Activated T-cell treated with anti-CD3 and anti-CD28 coated beads for 4 hours (primary cell): ENCODE measurements at places on chromosomes 6 and 20.
A peak's percentile ranks its signal among the peaks of the same experiment; 100 is the strongest.

DNA sequence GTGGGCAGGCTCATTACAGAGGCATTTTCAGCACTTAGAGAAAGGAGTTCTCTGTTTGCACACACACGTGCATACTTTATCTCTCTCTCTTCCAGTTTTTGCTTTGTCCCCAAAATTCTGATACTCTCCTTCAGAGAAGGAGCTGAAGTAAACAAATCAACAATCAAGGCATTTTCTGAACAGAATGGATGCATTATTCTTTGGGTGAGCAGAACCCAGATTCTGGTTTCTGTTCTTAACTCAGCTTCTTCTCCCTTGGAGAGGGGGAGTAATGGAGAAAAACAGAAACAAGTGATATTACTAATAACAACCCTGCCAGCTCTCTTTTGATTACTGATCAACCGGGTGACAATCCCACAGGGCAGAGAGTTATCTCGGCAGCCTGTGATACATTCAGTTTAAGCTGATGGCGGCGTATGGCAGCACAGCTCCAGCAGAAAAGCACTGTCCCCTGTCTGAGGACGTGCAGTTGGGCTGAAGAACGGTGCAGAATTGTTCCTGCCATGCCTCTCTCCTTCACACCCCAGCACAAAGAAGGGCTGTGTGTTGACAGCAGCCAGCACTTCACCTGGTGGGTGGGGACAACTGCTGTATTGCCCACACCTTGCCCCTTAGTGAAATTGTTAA, 47.3 kb upstream of the SASH1 start:
- DNase-seq, result no peak

DNA sequence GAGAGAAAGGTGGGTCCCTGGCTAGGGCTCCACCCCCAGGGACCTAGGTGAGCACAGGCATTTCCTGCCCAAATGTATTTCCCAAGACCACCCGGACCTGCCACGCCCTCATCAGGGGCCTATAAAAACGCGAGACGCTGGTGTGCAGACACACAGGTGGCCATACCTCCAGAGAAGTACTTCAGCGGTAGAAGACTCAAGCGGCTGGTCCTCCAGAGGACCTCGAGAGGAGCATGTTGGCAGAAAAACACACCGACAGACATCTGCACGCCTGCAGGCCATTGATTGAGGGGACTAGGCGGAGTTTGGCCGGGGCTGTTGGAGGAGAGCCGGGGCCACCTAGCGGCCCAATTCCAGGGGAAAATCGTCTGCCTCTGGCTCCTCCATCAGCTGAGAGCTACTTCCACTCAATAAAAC, 695.8 kb upstream of the MMS22L start:
- DNase-seq, result no peak

- no peak for DNase-seq
These were observed 6.7 kb downstream of the TGM3 start for GRCh38 chr20:2302384-2303060.

- no peak for DNase-seq
These were observed 11.2 kb downstream of the PPP1R14C start for GRCh38 chr6:150153905-150154492.

- DNase-seq, result no peak
These were observed 20.5 kb downstream of the PCK1 start for GRCh38 chr20:57581202-57582028.

- peak; percentile 27 for DNase-seq
These were observed 47.5 kb downstream of the DSTN start for GRCh38 chr20:17617212-17617867.

DNA sequence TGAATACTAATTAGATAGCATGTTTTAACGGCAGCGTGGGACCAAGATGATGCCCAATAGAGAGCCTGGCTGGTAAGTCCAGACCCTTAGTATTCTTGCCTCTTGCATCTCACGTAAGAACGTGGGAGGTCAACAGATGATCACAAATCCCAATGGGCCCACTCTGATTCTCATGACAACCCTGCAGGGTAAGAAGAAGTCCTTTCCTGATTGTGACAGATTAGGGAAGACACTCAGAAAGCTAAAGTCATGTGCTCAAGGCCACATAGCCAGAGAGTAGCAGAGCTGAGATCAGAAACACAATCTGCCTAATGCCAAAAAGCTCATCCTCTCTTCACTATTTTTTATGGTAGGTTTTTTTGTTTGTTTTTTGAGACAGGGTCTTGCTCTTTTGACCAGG, 103.8 kb downstream of the RALGAPA2 start:
- no peak for DNase-seq

GRCh38 chr6:90000864-90001731, 106.8 kb downstream of the GJA10 start:
- peak; percentile 23 for DNase-seq

DNA sequence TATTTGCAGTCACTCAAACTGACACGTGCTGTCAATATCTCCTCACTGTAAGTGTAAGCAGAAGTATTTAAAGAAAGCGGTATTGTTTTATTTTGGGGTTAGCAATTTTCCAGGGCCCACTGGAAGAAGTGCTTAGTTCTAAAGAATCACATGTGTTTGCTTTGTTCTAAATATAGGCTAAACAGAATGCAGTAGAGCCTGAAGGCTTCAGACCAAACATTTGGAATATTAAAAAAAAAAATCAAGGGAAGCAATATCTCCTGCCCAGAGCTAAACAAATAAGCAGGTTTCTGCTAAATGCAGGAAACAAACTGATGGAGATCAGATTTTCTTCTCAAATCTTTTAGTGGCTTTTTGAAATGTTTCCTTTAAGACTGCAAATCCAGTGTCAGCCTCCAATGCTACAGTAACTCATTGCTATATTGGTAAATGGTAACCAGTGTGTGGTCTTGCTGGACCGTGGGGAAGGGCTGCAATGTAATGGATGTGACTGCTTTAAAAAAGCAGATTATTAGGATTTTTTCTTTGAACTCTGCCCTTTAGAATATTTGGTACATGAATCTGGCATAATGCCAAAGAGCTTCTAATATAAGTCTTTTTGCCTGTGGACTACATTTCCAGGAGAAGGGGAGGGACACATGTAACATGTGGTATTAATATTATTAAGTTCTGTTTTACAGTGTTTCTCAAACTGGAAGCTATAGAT, 317.1 kb upstream of the FERMT1 start:
- no peak for DNase-seq

DNA sequence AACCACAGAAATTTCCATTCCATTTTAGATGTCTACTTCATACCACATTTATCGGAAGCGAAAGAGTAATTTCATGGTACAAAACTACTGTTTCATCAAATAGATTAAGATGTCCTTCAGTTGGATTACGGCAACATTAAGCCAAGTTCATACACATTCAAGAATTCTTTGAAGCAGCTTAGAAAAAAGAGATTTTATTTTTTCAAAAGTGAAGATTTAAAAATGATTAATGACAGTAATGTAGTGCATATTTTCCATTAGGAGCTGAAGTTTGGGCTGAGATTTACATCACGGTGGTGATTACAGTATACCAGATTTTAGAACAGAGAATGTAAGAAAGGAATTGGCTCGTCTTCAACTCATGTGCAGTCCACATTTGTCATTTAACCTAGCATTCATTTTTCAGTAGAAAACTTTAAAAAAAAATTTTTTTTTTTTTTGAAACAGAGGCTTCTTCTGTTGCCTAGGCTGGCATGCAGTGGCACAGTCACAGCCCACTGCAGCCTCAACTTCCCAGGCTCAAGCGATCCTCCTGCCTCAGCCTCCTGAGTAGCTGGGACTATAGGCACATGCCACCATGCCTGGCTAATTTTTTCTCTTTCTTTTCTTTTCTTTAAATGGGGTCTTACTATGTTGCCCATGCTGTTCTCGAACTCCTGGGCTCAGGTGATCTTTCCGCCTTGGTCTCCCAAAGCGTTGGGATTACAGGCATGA, 1.9 kb downstream of the SYNJ2 start:
- no peak for DNase-seq

DNA sequence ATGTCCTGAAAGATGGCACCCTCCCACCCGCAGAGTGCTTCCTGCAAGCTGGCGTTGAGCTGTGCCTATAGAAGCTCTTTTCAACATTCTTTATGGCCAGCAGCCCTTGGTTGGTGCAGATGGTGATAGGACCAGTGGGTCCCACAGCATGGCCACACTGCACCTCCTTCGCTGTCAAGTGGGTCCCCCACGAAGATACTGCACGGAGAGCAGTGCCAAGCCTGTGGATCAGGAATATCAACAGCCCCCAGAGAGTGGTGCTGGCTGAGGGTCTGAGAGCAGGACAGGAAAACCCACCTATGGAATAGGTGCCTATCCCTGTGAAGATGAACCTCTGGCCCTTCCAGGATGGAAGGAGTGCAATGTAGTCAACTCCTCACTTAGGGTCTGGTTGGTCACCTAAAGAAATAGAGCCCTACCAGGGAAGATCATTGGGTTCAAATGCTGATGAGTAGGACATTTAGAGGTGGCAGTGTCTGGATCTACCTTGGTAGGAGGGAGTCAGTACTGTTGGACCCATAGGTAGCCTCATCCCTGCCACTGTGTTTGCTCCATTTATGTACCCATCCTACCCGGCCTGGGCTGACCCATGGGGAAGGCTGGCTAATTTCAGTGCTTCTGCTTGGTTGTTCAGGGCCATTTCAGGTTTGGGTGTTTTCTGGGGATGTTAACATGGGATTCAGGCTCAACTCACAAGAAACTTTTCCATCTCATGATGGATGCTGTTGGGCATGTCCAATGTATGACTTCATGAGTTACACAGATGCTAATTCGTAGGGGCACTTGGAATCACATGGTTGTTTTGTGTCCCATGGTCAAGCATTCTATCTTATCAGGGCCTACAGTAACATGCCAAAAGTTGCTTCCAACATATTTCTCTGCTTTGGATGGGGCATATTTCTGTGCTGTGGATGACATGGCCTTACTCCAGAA, 33.4 kb upstream of the MICB start:
- no peak for DNase-seq

DNA sequence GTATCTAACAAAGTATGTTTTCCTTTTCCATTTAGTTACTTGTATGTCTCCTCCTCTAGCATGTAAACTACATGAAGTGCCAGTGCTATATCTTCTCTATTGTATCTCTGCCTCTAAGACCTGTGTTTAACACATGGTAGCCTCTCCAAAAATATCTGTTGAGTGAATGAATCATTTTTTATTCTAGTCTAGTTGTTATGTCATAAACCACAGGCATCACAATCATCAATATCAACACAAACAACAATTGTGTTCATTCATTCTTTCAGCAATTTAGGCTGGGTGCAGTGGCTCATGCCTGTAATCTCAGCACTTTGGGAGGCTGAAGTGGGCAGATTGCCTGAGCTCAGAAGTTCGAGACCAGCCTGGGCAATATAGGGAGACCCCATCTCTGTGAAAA, 111.6 kb upstream of the EYA4 start:
- no peak for DNase-seq

DNA sequence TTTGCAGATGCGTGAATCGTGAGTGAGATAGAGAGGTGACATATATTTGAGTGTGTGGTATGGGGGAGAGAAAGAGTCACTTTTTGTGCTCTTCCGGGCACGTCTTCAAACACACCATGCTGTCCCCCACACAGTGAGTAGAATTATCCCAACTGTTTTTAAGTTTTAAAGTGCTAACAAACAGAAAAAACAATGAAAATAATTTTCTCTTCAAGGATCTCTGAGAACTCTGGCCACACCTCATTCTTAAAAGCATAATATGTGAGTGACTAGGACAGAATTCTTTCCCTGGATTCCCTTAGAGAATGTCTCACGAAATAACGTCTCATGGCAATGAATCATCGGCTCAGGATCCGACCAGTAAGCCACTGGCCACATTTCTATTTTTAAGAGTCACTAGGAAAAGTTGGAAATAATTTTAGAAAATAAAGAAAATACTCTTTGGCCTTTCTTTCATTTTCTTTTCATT, 235.7 kb upstream of the ZNF217 start:
- DNase-seq, result no peak

GRCh38 chr6:122563364-122564052, 46.7 kb upstream of the PKIB start:
- DNase-seq, result no peak
